ENCODE measurements at places on chromosomes 3 and 15. TPM values are rescaled to one million over a fixed set of nuclear protein-coding genes. Genes with fewer than 3 reads are reported as not detected.

The MKRN2OS gene
- polyA plus RNA-seq, result not detected

The TM4SF4 gene
- polyA plus RNA-seq, result not detected

The SH2D7 gene
- not detected for polyA plus RNA-seq

The POLQ gene
- not detected for polyA plus RNA-seq

The CDHR4 gene
- not detected for polyA plus RNA-seq

The EIF5A2 gene
- polyA plus RNA-seq, result 5.9 TPM

The SLC9C1 gene
- polyA plus RNA-seq, result not detected

The IP6K2 gene
- polyA plus RNA-seq, result 43.4 TPM

The ROPN1 gene
- polyA plus RNA-seq, result not detected

The SLC25A38 gene
- polyA plus RNA-seq, result 50.7 TPM

The GOLGA8T gene
- not detected for polyA plus RNA-seq

The LINGO1 gene
- polyA plus RNA-seq, result not detected

The OR5H6 gene
- polyA plus RNA-seq, result not detected

The WDR49 gene
- polyA plus RNA-seq, result not detected

The EBLN2 gene
- polyA plus RNA-seq, result 0.80 TPM

The PPP1R14D gene
- polyA plus RNA-seq, result 0.56 TPM

The ATP13A3 gene
- polyA plus RNA-seq, result 4.2 TPM

The TWF2 gene
- polyA plus RNA-seq, result 108 TPM

The XXYLT1 gene
- polyA plus RNA-seq, result 5.2 TPM

The DNASE1L3 gene
- 1.7 TPM for polyA plus RNA-seq

The SAMMSON gene
- polyA plus RNA-seq, result not detected

The CPNE9 gene
- not detected for polyA plus RNA-seq

The TMEM42 gene
- polyA plus RNA-seq, result 30.4 TPM

The LRRN1 gene
- 2.6 TPM for polyA plus RNA-seq

The GNAT1 gene
- not detected for polyA plus RNA-seq

The PLAAT1 gene
- not detected for polyA plus RNA-seq

The HDAC11 gene
- 1.3 TPM for polyA plus RNA-seq

The MYLK gene
- polyA plus RNA-seq, result 2.4 TPM

The ARPIN gene
- not detected for polyA plus RNA-seq

The MNS1 gene
- polyA plus RNA-seq, result 0.63 TPM

The LRRK1 gene
- 13.2 TPM for polyA plus RNA-seq

The EXD1 gene
- not detected for polyA plus RNA-seq

The ZPLD1 gene
- polyA plus RNA-seq, result not detected

The HCLS1 gene
- polyA plus RNA-seq, result 468 TPM

The THAP10 gene
- polyA plus RNA-seq, result 0.68 TPM

The ZNF592 gene
- 11.9 TPM for polyA plus RNA-seq

The PIGB gene
- polyA plus RNA-seq, result 26.1 TPM

The PLA2G4D gene
- polyA plus RNA-seq, result not detected

The IL5RA gene
- polyA plus RNA-seq, result 2.8 TPM

The GFM1 gene
- 29.2 TPM for polyA plus RNA-seq

The TIMP4 gene
- polyA plus RNA-seq, result not detected

The TRPM1 gene
- not detected for polyA plus RNA-seq

The AGBL1 gene
- not detected for polyA plus RNA-seq

The CXCR6 gene
- 0.69 TPM for polyA plus RNA-seq

The IL17RB gene
- 0.48 TPM for polyA plus RNA-seq

The SLC33A1 gene
- polyA plus RNA-seq, result 13.0 TPM

The ZNF609 gene
- 10.2 TPM for polyA plus RNA-seq

The MORC1 gene
- not detected for polyA plus RNA-seq

The KNG1 gene
- polyA plus RNA-seq, result not detected

The TIGIT gene
- 0.86 TPM for polyA plus RNA-seq

The RTP3 gene
- not detected for polyA plus RNA-seq

The ZNF35 gene
- 6.9 TPM for polyA plus RNA-seq
